ENCODE measurements at places on chromosomes 1 and 21.

- DNase-seq, result no peak
These were observed 1.7 kb downstream of the SOAT1 start for GRCh38 chr1:179295164-179295755.

DNA sequence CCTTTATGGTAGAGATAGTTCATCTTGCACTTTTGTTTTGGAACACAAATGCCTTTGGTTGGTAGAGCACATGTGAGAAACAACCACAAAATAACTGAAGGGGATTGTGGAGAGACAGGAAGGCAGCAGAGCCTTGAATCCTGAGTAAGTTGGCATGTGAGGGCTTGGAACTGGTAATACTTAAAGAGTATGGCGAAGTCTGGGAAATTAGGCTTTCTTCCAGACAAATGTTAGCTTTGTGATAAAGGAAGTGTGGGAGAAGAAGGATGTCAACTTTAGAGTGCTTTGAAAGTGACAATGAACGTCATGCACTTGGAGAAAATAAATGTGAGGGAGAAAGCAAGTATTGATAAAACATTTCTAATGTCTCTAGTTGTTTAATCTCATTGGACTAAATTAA, 476.3 kb upstream of the ZRANB2 start:
- DNase-seq, result no peak

DNA sequence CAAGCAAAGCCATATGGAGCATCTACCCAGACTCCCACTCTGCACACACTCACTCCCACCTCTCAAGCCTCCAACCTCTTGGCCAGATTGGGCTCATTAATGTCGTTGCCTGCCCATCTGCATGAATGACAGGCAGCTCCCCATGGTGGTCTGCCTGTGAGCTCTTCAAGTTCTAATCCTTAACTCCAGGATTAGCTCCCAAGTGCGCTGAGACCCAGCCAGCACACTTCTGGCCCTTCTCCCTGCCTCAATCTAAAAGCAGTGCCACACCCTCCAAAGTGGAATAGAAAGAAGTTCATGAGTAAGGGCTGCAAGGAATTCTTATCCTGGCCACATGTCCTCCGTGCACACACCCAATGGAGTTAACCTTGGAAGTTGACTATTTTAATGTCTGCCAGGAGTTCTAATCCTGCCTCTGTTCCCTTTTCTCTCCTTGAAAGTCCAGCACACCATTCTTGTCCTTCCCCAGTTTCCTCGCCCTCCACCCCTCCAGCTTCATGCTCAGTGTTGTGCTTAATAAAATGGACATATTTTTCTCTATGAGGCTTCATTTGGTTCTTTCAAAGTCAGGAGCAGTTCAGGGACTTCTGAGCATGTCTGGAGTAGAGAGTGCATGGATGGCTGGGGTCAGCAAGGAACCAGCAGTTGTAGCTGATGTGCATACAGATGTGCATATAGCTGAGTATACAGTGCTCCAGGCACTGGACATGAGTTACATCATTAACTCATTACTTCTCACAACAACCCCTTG, 30.1 kb downstream of the CAMK1G start:
- no peak for DNase-seq

- DNase-seq, result no peak
These were observed 15.0 kb upstream of the TMEM201 start for GRCh38 chr1:9573723-9574122.

DNA sequence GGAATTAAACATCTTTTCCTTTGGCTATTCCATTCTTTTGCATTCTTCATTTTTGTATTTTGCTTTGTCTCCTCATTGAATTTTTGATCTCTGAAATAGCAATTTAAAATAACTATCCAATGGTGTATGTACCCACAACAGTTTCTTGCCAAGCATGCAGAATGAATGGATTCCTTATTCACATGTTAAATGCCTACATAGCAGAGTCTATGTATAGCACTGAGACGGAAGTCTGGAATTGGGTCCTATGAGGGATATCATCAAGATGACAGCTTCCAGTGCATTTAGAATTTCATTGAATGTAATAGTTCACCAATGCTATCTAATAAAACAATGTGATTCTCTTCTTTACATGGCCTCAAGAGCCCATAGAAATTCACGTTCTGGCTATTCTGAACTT, 97.5 kb downstream of the MRPS6 start:
- no peak for DNase-seq

DNA sequence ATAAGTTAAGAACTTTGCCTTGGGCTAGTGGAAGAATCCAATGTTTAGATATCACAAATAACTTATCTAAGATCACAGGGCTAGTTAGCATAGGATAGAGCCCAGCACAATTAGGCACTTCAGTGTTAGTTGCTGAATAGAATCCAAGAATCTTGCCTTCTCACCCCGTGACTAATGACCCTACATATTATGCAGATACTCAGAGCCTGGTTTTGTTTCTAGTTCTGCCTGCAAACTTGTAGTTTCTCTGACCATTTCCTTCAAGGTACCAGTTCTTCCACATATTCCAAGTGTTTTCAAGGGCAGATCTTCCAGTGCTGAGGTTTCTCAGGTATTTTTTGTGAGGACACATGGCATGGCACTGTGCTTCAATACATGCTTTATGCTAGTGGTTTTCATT, 239.3 kb downstream of the KCNK2 start:
- DNase-seq, result no peak

DNA sequence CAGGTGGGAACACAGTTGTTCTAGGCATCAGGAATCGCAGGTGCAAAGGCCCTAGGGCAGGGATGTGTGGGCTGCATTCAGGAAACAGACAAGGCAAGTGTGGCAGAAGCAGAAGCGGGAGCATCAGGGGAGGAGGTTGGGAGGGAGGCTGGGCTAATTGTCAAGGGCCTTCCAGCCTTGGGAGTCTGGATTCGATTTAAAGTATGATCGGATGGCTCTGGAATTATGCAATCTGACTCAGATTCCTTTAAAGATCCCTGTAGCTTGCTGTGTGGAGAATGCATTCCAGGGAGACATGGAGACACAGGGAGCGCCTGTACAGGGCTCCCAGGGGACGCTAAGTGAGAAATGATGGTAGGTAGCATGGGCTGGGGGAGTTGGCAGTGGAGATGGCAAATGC, 86.5 kb downstream of the LACTBL1 start:
- no peak for DNase-seq

DNA sequence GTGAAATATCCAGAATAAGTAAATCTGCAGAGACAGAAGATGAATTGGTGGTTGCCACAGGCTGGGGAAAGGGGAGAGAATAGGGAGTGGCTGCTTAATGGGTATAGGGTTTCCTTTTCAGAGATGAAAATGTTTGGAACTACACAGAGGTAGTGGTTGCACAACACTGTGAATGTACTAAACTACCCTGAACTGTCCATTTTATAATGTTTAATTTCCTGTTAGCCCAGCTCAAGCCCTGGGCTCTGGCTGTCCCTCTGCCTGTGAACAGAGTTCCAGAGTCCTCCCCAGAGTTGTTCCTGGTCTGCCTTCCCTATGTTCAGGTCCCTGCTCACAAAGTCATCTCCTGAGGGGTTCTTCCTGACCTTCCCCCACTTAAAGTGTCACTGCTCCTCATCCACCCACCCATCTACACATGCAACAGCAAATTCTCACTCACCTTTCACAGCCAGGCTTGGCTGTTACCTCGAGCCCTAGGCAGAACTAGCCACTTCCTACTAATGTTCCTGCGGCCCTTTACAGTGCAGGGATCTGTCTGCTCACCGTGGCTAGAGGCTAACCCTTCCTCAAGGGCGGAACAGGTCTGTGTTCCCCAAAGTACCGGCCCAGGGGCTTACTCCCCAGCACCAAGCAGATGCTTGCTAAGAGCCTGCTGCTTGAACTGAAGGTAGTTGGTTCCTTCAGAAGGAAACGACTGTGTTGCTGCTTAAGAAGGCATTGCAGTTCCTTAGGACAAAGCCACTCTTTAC, 22.4 kb downstream of the DHCR24 start:
- no peak for DNase-seq

DNA sequence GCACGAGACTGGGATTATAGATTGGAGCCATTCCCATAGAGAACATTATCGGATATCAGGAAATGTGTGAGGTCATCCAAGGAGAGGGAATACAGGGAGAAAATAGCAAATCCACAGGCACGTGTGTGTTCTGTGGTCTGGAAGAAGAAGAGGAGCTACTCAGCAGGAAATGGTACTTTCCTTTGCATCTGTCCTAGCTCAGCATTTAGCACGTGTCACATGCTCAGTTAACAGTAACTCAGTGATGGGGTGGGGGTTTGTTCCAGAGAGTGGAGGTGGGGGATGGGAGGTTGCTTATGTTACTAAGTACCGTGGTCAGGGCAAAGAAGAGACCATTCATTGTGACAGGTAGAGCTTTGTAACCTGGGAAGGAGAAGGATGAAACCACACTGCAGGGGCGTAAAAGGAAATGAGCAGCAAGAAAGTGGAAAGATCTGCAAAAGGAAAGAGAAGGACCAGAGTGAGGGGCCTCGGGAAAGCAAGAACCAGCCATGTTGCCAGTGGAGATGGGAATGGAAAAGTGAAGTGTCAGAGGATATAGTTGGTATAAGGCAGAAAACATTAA, 100.4 kb downstream of the ATP5PO start:
- no peak for DNase-seq

- no peak for DNase-seq
These were observed 14.9 kb downstream of the MTR start for GRCh38 chr1:236810018-236810417.

- DNase-seq, result no peak
These were observed 75.4 kb downstream of the SH3BGR start for GRCh38 chr21:39527067-39527595.

- DNase-seq, result no peak
These were observed 24.3 kb downstream of the F13B start for GRCh38 chr1:197042676-197043341.

DNA sequence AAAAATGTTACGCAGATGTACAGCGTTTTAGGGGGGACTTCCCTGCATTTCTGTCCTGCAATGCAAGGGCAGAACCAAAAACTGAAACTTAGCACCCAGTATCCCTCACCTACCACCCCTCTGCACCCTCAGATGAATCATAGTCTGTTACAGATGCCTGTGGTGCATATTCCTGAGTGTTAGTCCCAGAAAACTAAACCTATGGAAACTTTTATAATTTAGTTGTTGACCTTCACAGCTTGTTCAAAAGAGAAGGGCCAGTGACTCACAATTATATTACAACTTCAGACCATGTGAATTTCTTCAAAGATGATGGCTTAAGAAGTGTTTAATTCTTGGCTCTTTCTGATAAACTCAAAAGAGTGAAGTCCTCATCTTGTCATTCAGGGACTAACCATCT, 5.8 kb downstream of the PTGER3 start:
- DNase-seq, result no peak

GRCh38 chr1:1079408-1080121, 5.5 kb upstream of the RNF223 start:
- DNase-seq, result no peak

GRCh38 chr1:89555550-89555949, 30.9 kb downstream of the LRRC8B start:
- DNase-seq, result no peak

DNA sequence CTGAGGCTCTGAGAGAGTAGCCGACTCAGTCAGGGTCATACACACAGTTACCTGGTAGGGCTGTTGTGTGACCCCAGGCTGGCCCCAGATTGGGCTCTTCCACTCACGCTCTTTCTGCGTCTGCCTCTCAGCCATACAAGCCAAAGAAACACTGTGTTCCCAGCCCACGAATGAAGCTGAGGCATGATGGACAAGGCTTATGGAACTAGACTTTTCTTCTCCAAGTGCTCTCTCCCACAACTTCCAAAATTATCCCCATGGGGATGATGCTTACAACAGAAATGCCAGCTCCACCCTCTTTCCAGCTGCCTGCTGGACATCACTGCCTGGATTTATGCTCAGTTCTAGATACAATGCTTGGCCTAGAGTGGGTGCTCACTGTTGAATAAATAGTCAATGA, 102.8 kb upstream of the JUN start:
- no peak for DNase-seq

- no peak for DNase-seq
These were observed 45.8 kb downstream of the TTC39A start for GRCh38 chr1:51284487-51284954.

- DNase-seq, result no peak
These were observed 27.8 kb downstream of the ELK4 start for GRCh38 chr1:205604059-205604458.

- no peak for DNase-seq
These were observed 33.8 kb downstream of the ABCA4 start for GRCh38 chr1:94087193-94087592.

DNA sequence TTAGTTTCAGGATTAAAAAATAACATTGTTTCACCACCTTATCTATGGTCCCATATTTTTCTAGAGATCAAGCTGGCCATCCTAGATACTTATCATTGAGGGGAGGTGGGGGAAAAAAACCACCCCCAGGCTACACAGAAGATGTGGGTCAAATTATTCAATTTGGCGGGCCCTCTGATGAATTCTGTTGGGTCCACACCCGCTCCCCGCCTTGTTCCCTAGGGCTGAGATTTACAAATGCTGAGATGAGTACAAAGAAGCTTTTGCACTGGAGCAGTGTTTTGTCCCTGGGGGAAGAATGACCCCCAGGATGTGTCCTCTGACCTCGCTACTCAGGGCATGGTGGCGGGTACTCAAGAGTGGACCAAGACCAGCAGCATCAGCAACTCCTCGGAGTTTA, 246.9 kb upstream of the TMEM51 start:
- no peak for DNase-seq

GRCh38 chr1:8423692-8424538, 106.0 kb downstream of the SLC45A1 start:
- DNase-seq, result no peak

- no peak for DNase-seq
These were observed 14.4 kb downstream of the FRRS1 start for GRCh38 chr1:99751877-99752504.

All from D721Med (cell line).